ENCODE measurements at places on chromosomes 1 and 21.

GRCh38 chr1:165954940-165955339, 127.5 kb downstream of the UCK2 start:
- no peak for DNase-seq

DNA sequence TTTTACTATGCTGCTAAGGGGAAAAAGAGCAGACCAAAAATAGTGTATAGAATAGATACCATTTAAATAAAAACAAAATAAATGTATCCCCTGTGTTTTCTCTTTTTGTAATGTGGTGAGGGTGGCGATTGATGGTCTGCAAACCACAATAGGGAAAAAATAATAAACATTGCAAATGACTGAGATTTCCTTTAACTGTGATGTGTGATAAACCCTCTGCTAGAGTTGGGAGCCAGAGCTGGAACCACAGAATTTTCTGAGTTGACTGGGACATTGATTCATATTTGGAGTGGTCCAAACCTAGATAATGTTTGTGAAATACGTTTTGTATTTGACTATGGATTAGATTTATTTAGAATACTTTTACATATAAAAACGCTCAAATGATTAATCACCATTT, 70.6 kb upstream of the PTGFR start:
- DNase-seq: no peak

- DNase-seq: no peak
Measured at GRCh38 chr1:27011976-27012563, 580 bp downstream of the TENT5B start.

DNA sequence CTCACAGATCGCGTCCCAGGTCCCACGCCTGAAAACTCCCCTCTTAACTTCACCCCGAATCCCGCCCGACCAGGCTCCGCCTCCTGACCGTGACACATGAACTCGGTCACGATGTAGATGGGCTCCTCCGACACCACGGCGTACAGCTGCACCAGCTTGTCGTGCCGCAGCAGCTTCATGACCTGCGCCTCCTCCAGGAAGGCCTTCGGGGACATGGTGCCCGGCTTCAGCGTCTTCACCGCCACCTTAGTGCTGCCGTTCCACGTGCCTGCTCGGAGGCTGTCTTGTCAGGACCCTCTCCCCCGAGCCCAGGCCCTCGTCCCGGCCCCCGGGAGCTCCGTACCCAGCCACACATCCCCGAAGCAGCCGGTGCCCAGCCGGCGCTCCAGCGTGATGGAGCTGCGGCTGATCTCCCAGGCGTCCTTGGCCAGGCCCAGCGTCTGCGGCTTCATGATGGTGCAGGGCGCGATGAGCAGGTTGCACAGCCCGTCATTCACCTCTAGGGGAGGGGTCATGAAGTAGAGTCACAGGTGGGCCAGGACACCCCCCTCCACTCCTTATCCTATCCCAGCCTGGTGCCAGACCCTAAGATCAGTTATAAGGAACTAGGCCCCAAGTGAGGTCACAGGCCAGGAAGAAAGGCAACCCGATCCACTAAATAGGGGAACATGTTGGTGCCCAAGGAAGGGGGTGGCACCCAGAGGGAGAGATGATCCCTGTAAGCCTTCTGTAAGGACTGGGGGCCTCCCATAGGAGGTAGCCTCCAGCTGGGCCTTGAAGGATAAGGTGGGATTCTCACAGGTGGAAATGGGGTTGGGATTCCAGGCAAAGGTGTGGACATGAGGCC, 11.6 kb upstream of the AHDC1 start:
- no peak for DNase-seq

GRCh38 chr1:3891329-3891865, 8.7 kb downstream of the C1orf174 start:
- DNase-seq: no peak

DNA sequence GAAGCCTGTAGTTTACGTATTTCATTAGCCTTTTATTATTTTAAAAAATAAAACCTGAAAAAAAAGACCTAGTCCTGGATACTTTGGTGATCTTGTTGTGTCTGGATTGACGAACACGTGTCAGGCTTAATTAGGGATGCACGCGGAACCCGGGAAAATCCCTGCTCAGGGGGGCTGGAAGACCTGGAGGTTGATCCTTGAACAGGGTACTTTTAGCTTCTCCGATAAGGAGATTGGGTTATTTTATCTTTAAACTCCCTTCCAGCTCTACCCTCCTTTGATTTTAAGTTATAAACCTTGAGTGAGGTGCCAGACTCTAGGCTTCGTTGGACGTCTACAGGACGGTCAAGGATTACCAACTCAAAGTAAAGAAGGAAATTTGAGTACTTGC, 552 bp upstream of the ZNF691 start:
- DNase-seq: no peak

GRCh38 chr1:177044390-177044789, 120.1 kb downstream of the ASTN1 start:
- DNase-seq: no peak

DNA sequence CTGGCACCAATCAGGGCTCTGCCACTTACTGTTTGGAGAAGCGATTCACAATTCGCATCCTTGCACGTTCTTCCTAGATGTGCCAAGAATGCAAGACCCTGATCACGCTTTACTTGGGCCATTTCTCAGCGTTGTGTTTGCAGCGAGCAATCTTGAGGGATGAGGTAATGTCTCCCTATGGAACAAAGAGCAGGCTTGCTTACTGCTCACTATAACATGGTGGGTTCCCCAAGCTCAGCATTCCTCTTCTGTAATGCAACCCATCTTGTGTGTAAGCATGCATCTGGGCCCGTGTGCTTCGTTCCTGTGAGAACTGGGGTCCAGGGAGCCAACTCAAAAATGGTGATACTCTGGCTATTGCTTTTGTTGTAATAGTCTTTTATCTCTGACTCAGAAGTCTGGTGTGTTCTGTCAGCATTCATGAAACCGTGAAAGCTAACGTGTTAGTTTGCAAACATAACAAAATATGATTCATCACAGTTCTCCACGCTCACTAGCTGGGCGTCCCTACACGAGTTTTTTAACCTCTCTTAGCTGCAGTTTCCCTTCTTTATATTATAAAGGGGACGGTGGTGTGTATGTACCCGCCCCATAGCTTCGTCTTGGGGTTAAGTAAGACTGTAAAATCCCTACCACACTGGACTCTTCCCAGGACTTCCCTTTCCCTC, 33.3 kb downstream of the DNTTIP2 start:
- DNase-seq: peak; percentile 42

DNA sequence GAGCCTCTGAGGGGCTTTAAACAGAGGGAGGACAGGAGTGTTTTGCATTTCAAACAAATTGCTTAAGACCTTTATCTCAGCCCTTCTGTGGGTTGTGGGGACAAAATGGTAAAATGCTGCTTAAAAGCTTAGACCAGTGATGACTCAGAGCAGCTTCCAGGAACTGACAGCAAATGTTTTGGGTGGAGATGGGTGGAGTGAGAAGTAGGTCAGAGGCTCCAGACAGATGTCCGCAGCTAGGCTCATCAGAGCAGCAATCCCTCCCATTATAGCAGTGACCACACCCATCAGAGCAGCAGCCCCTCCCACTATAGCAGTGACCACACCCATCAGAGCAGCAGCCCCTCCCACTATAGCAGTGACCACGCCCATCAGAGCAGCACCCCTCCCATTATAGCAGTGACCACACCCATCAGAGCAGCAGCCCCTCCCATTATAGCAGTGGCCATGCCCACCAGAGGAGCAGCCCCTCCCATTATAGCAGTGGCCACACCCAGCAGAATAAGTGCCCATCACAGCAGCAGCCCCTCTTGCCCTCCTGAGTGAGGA, 532.2 kb downstream of the MATN1 start:
- DNase-seq: peak; percentile 42

DNA sequence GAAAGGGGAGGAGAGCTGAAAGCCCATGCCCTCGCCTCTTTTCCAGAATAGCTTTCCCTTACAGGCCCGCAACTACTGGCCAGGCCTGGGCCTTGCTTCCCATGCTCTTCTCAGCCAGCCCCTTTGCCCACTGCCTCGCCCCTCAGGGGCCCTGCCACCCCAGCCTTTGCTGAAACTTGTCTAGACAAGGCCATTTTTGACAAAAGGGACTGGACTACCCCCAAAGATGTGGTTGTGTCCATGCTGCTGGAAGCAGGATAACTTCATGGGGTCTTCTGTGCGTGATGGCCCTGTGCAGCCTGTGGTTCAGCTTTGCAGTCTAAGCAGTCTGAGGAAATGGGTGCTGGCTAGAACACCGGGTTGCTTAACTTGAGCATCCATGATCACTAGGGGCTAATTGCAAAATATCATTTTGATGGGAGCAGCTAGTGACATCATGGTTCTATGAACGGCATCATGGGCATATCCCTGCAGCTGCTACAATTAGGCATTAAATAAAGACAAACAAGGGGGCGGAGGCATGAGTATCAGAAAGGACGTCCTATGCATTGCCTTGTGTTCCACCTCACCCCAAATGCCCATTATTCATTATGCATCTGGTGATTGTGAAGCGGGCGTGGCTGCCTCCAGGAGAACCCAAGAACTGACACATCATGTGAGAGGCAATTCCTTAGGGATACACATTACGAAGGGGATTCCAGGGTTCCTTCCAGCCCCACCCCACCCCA, 36.8 kb downstream of the NTPCR start:
- DNase-seq: no peak

DNA sequence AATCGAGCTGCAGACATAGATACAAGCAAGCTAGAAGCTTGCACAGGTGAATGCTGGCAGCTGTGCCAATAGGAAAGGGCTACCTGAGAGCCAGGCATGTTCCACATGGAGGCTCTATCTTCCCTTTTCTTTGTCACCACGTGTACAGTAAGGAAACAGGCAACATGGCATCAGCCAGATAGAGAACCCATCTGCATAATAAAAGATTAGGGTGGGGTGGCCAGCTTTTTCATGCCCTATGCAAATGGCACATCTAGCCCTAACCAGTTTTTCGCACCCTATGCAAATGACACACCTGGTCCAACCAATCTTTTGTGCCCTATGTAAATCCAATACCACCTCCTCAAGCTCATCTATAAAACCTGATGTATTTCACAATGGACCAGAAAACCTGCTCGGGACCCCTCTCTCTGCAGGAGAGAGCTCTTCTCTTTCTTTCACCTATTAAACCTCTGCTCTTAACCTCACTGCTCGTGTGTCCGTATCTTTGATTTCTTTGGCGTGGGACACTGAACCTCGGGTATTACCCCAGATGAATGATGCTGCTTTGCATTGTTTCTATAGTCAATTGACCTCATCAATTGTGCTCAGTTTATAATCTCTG, 93.9 kb downstream of the SLC30A10 start:
- DNase-seq: peak; percentile 81

- DNase-seq: no peak
Measured at GRCh38 chr1:243483071-243483771, 227.4 kb downstream of the SDCCAG8 start.

- DNase-seq: no peak
Measured at GRCh38 chr1:42759114-42759513, 7.7 kb downstream of the P3H1 start.

- no peak for DNase-seq
Measured at GRCh38 chr1:226762055-226762454, 23.0 kb upstream of the ITPKB start.

DNA sequence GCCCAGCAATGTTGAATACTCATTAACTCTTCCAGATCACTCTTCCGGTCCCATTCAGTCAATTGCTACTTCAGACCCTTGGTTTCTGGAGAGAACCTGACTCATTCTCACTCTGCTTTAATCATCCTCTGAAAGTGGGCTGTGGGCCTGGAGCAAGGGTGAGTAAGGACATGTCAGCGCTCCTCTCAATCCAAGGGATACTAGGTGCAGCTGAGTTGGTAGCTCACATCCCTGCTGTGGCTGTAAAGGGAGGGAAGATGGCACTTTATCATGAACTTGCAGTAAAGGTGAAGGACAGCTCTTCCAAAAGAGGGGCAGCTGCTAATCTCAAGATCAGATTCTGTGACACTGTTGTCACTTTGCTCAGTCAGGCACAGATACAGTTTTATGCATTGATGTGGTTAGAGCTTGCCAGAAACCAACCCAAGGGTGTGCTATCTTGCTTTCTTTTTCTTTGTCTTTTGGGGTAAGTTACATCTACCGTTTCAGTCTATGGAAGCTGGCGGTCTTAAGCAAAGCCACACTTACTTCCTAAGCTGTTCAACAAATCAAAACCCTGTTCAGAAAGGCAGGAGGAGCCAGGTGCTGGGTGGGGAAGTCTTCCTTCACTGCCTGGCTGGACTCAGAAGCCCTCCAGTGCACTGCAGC, 26.5 kb upstream of the NTPCR start:
- no peak for DNase-seq

GRCh38 chr1:85502171-85502570, 37.2 kb upstream of the DDAH1 start:
- DNase-seq: no peak

All from NCI-H526 treated with DMSO at 0.1 percent for 48 hours (cell line).